ENCODE measurements at places on chromosomes 13 and 19. TPM values are rescaled to one million over a fixed set of nuclear protein-coding genes. Genes with fewer than 3 reads are reported as not detected.

UNC13A gene
- total RNA-seq: not detected

SHC2 gene
- total RNA-seq: 4.5 TPM

GPR4 gene
- total RNA-seq: 3.0 TPM

DPF1 gene
- not detected for total RNA-seq

IGFL1 gene
- not detected for total RNA-seq

ZNF226 gene
- 8.6 TPM for total RNA-seq

PNMA8B gene
- total RNA-seq: 0.34 TPM

UHRF1 gene
- 0.32 TPM for total RNA-seq

Data from psoas muscle (tissue), 8 donors.